ENCODE measurements at places on chromosomes 7 and 10.
A peak's percentile ranks its signal among the peaks of the same experiment; 100 is the strongest.

DNA sequence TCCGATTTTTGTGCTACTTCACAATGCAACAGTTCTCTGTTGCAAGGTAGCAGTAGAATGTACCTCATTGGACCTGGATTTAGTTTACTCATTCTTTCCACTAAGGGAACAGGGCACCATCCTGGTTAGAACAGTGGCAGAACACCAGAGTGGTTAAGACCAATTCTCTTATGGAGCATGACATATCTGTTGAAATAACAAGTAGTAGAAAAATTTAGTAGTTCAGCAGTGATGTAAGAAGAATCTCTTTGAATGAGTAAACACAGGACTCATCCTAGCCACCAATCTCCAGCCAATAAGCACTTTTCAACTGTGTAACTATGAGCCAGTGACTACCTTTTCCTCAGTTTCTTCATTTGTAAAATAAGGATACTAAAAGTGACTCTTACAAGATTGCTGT lies 2.4 kb downstream of the ANKRD22 start:
- no peak for DNase-seq

DNA sequence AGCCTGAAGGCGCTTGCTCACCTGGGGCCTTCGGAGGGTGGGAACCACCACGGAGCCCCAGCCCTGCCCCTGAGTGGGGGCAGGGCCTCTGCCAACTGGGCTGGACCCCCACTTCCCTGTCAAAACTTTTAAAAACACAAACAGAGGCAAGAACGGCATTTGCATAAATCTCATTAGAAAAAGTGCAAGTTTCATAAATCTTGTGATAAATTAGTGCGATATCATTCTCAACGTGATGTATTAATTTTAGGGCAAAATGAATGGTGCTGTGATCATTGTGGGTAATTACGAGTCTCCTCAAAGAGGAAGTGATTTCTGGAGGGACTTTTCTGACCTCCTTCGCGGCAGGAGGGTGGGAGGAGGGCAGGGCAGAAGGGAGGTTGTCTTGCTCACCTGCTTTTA lies 98.3 kb downstream of the CDH23 start:
- DNase-seq = no peak

DNA sequence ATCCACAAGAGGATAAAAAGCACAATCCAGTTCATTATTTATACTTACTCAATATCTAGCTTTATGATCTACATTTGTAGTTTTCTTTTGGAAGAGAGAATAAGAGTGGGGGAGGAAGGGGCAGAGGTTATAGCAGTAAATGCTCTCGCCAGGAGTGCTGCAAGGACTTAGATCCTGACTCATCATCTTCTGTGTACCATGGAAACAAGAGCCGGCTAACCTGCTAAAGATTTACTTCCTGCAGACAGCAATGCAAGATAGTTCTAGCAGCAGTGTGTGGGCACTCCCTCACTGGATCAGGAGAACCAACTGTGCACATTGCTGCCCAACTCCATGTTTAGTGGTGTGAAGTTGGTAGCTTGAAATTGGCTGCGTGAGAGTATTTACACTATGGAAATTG lies 47.7 kb upstream of the TRIL start:
- DNase-seq = no peak

DNA sequence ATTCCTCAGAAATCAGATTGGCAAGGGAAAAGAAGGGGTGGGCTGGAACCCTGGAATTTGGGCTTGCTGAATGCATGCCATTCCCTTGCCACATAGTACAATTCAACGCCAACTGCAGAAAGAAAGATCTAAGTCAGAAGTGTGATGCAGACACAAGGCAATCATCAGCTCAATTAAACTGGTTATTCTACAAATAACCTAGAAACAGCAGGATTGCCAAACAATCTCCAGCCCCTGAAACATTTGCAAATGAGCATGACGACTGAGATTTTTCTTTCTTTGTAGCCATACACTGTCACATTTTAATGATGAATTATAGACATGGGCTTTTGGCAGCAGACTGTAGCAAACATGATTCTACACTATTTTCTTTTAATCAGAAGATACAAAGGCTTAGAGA lies 16.5 kb upstream of the CREB5 start:
- no peak for DNase-seq

- DNase-seq = no peak
Observed at GRCh38 chr10:106508950-106509349, 655.6 kb downstream of the SORCS1 start.

- DNase-seq = no peak
Observed at GRCh38 chr7:17305387-17306171, 7.1 kb downstream of the AHR start.

DNA sequence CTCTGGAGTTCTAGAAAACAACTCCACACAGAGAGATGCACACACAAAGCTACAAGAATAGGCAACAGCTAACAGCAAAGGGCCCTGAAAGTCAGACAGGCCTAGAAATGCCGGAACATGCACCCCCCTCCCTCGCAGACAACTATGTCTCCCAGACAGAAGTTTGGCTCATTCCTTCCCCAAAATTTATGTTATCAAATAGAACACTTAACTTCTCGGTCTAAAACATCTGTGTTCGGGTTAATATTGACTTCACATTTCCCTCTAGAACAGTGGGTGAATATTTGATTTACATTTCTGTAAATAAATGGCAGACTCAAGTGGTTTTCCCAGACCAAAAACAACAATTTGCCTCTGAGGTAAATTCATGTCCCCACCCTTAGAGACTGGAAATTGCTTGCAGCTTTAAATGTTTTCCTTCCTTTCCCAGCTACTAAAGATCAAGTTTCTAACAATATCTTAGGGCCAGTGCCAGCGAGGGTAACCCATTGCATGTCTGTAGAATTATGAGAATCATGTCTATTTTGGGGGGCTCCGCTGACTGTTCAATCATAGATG lies 92.5 kb upstream of the INHBA start:
- DNase-seq = no peak

DNA sequence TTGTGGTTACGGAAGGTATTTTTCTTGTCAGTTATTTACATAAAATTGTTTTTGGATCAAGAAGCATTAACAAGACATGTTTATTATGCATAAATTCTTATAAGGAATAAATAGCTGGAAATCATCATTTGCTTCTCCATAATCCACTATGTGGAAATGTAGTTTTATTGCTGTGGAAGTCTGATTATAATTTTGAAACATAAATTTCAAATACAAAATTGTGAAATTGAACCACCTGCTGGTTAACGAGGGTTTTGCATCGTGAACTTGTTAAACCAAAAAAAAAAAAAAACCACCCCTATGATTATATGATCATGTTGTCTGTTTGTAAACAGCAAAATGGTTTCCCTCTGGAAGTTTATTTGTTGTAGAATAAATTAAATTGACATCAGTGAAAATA lies 25.9 kb downstream of the ABRAXAS2 start:
- peak; percentile 25 for DNase-seq

DNA sequence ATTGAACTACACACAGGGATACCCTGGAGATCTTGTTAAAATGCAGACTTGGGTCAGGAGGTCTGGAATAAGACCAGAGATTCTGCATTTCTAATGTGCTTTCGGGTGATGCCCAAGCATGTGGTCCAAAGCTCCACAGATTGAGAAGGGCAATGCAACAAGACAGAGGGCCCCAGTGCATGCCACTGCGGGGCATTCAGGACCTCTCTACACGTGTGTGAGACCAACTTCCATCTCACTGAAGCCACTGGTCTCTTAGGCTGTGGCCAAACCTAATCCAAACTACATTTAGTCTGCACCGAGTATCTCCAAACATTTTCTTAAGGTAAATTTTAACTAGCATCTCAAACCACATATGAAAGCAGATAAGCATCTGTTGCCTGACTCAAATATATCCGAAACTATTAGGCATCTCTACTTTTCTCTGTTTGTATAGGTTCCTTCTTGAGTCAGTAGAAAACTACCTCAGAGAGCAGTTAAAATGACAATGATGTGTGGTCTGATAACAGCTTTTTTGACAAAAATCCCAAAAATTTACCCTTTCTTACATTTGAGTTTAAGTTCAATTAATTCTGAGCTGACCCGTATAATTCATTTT lies 107.5 kb downstream of the ELMO1 start:
- no peak for DNase-seq

GRCh38 chr7:91201442-91202113 lies 62.7 kb upstream of the FZD1 start:
- no peak for DNase-seq

- DNase-seq = no peak
Observed at GRCh38 chr7:154857728-154858681, 144.9 kb downstream of the PAXIP1 start.

DNA sequence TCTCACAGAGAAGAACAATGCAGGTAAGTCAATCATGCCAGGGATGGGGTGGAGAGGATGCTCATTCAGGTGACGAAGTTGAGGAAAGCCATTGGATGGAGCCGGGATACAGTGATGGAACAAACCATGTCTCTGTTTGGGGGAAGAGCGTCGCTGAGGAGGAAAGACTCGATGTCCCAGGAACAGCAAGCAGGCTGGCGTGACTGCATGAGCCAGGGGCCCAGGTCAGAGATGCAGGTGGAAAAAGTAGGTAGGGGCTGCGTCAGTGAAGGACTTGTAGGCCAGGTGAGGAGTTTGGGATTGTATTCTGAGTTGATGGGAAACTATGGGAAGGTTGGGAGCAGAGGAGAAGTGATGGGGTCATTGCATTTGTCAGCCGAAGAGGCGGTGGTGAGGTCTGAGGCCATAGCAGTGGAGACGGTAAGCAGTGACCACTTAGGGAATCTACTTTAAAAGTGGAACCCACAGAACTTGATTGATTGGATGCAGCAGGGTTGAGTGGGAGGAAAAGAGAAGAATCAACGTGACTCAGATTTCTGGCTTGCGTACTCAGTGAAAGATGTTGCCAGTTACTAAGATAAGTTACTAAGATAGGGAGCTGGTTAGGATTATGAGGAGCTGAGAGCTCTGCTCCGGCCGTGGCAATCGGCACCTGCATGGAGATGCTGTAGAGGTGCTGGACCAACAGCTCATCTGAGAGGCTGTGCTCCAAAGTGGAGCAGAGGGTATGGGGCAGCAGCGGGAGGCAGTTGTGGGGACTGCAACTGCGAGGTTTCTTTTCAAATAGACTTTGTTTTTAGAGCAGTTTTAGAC lies 12.5 kb upstream of the IL2RA start:
- DNase-seq = no peak

DNA sequence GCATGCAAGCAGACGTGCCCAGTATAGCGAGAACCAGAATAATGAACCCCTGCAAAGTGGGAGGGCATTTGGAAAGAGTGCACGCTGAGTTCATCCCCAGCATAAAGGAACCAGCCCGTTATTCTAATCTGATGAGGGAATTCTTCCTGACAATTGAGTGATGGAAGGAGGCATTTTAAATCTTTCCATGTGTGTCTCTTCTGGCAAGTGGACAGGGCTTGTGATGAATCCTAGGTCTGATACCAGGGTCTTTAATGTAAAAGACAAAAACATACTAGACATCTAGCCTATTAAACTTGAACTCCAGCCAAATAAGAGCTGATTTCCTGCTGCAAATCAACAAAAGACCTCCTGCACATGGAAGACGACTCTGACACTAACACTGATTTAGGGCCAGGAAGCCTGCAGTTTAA lies 301.2 kb downstream of the DPP6 start:
- DNase-seq = no peak
